ENCODE measurements at places on chromosomes 16 and 17. TPM values are rescaled to one million over a fixed set of nuclear protein-coding genes. Genes with fewer than 3 reads are reported as not detected.
A peak's percentile ranks its signal among the peaks of the same experiment; 100 is the strongest.

GRCh38 chr16:87709677-87710076 lies 56.1 kb downstream of the KLHDC4 start:
- DNase-seq: no peak

GRCh38 chr16:30395992-30396585 lies 869 bp downstream of the ZNF48 start:
- DNase-seq: no peak

The HCRT gene
- total RNA-seq: not detected

GRCh38 chr17:80261159-80261894 lies 675 bp downstream of the RNF213 start:
- peak; percentile 58 for DNase-seq

The STAC2 gene
- 1.5 TPM for total RNA-seq

The SPEM1 gene
- not detected for total RNA-seq

- DNase-seq: no peak
Observed at GRCh38 chr16:49452578-49452977, 79.0 kb downstream of the C16orf78 start.

GRCh38 chr17:7023576-7024401 lies 939 bp downstream of the BCL6B start:
- peak; percentile 66 for DNase-seq

DNA sequence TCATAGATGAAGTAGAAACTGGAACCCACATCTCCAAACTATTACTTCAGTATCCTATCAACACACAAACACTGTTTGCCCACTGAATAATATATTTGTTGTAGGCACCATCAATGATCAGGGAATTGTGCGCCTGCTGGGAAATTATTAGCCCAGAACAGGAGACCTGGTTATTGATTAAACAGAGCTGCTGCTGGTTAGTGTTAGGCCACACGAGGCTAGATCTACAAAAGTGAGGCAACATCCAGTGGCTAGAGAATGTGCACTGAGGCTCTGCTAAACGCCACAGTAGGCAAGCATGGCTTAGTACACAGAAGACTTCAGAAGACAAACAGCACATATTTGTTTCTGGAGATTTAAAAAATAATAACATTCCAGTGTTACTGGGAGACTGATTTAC lies 11.0 kb downstream of the ABHD15 start:
- no peak for DNase-seq

The LLGL2 gene
- 17.8 TPM for total RNA-seq

- no peak for DNase-seq
Observed at GRCh38 chr17:2796164-2797125, at the start of gene RAP1GAP2. TSS of gene RAP1GAP2 (plus strand) at chr17:2796438. CDS start at chr17:2796528, 90 bp downstream.
